Omental fat pad (tissue), 4 donors: ENCODE measurements at places on chromosomes 2 and 18.

DNA sequence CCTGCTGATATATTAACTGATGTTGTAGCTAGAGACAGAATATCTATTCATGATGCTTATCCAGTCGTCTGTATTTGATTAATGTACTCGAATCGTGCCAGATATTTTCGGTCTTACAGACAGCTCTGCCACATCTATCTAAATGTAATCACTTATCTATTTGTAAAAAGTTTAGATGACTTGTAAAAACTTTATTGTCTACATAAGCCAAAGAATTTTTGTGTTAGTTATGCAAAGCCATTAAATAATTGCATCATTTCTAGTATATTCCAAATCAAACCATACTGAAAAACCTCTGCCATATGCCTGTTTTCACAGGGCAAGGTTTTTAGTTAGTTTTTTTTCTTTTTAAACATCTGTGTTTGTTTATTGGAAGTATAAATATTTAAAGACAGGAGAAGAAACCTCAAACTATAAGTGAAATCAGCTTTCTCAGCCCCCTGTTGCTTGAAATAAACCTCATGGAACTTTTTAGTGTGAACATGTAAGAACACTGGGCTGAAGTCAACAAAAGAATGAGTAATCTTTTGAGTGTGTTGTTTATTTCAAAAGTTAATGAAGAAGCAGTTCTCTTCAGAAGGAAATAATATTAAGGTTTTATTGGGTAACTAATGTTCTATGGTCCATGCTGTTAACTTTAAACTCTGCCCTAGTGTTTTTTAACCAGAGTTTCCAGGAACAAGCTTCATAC lies 657.6 kb upstream of the SYT4 start:
- DNase-seq: no peak

DNA sequence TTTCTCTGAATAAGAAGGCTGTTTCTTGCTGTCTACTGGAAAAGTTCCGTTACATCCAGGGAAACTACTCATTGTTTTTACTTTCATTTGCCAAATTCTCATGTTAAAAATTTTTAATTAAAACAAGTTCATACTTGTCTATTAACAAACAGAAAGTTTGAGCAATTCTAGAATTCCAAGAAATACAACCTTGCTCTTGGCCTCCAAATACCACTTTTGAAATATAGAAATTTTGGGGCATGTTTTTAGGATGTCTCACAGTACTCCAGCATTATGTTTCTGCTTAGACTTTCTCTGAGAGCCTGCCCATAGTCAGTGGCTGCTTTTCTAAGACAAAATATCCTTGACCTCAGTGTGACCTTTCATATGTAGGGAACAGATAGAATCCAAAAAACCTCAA lies 228.7 kb upstream of the RND3 start:
- DNase-seq: no peak

DNA sequence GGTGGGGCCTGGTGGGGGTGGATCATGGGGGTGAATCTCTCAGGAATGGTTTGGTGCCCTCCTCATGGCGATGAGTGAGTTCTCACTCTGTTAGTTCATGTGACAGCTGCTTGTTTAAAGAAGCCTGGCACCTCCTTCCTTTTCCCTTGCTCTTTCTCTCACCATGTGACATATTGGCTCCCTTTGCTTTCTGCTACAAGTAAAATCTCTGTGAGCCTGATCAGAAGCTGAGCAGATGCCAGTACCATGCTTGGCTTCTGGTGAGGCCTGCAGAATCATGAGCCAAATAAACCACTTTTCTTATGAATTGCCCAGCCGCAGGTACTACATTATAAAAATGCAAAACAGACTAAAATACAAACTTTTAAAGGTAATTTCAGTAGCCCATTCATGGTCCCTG lies 73.4 kb upstream of the TEX51 start:
- DNase-seq: no peak

DNA sequence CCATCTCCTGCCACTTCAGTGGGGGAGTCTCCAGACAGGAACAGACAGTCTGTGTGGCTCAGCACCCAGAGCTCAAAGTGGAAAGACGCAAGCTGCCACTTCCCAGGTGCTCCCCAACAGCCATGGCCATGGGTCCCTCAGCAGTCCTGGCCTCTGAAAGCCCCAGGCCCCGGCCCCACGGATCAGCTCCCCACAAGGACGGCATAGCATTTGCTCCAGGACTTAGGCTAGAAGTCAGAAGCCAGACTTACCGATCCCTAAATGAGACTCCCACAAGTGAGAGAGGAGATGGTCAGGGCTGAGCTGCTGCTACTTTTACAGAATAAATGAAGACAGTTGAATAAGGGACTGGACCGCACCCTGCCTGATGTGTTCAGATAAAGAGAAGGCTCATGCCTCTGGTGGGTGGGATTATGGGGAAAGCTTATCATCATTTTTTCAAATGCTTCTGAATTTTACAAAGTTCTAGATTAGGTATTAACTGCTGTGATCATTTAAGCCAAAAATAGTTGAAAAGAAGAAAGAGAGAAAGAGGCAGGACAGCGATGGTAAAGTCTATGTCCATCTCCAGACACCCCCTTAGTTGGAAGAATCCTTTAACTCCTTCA lies 50.5 kb downstream of the ADD2 start:
- DNase-seq: no peak

GRCh38 chr2:154992826-154993225 lies 294.3 kb downstream of the KCNJ3 start:
- DNase-seq: no peak

- no peak for DNase-seq
Measured at GRCh38 chr2:218734190-218734975, 23.7 kb downstream of the TTLL4 start.

GRCh38 chr18:79766308-79766707 lies 31.4 kb upstream of the KCNG2 start:
- DNase-seq: no peak

DNA sequence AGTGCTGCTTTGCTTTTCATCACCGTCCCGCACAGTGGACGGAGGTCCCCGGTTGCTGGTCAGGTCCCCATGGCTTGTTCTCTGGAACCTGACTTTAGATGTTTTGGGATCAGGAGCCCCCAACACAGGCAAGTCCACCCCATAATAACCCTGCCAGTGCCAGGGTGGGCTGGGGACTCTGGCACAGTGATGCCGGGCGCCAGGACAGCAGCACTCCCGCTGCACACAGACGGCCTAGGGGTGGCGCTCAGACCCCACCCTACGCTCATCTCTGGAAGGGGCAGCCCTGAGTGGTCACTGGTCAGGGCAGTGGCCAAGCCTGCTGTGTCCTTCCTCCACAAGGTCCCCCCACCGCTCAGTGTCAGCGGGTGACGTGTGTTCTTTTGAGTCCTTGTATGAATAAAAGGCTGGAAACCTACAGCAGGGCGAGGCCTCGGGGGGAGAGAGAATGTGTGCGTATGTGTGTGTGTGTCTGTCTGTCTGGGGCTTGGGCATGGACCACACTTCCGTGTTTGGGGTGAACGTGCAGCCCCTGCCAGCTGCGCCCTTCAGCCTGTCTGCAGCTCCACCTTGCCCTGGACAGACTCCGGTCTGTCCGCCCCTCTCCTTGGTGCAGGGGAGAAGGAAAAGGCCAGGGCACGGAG lies 32.3 kb downstream of the GPC1 start:
- peak; percentile 18 for DNase-seq

GRCh38 chr2:47602996-47603395 lies 179.9 kb upstream of the MSH6 start:
- no peak for DNase-seq

- DNase-seq: no peak
Measured at GRCh38 chr18:69951182-69951581, 3.5 kb upstream of the CD226 start.

DNA sequence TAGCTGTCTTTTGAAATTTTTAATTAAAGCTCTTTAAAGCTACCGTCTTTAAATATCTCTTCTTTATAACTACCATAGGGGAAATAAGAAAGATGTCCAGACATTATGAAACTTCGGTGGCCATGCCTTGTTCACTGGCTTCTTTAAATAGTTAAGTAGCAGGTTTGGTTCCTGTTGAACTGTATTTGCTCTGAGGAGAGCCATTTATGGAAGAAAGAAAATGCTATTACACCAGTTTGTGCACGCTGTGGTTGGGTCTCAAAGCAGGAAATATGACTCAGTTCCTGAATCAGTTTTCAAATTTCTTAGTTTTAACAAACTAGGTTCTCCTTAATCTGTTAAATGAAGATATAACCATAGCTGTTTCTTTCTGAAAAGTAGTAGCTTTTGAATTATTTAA lies 12.2 kb downstream of the ARPC2 start:
- DNase-seq: no peak

DNA sequence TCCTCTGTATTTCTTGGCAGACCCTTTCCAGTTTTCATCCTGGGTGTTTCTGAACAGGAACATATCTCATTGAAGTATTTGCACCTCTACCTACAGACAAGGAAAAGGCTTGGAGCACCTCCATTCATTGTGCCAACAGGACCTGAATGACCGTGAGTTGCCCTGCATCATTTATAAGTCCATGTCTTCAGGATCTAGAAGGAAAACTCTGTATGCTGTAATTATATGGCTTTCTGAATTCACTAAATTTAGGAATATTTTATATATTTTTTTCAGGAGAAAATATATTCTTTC lies 402.3 kb upstream of the SLC14A2 start:
- no peak for DNase-seq

GRCh38 chr2:1830936-1831619 lies 86.8 kb upstream of the PXDN start:
- DNase-seq: no peak

GRCh38 chr2:185817991-185818390 lies 79.4 kb downstream of the FSIP2 start:
- no peak for DNase-seq

DNA sequence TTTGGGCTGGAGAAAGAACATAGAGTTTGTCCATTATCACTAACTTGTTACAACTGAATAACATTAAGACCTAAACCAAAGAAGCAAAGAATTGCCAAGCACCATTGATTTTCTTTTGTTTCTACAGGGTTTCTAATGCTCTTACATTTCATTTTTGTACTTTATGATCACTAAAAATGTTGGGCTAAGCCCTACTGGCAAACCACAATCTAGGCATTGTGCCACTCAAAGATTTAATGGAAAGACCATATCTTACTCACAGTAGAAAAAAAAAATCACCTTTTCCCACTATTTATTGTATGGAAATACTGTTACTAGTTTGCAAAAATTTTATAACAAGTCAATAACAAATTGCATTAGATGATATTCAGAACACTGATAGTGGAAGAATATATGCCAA lies 447.4 kb upstream of the PKDCC start:
- no peak for DNase-seq

DNA sequence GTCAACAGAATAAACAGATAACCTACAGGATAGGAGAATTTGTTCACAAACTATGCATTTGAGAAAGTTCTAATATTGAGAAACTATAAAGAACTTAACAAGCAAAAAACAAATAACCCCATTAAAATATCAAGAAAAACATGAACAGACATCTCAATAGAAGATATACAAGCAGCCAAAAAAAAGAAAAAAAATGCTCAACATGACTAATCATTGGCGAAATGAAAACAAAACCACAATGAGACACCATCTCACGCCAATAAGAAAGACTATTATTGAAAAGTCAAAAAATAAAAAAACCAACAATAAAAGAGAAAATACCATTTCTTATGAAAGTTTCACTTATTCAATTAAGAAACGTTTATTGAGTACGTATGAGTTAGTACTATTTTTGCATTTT lies 800.5 kb downstream of the CBLN2 start:
- DNase-seq: no peak

DNA sequence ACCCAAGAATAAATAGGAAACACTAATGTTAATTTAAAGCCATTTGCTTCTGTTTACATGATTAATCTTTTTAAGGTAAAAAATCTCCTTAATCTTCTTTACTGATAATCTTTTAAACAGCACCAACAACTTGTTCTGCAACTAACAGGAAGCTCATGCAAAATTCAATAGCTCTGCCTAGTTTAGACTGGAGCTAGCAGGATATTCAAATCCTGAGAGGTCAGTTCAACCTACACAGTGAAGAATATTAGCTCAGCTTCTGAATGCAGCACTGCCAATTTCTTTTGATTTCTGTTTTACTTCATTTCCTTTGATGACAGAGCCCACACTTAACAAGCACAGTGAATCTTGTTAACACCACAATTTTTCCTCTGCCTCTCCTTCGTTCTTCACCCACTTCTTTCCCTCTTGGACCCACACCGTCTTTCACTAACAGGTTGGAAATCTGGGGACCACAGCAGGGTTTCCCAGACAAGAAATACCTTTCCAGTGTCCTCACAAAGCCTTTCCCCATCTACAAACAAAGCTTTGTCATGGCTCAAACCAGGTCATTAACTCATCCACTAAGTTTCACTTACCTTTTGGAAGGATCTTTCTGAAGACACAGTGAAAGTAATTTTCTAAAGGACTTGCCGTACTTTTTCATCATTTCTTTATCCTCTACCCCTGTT lies 109.8 kb downstream of the STK39 start:
- no peak for DNase-seq

DNA sequence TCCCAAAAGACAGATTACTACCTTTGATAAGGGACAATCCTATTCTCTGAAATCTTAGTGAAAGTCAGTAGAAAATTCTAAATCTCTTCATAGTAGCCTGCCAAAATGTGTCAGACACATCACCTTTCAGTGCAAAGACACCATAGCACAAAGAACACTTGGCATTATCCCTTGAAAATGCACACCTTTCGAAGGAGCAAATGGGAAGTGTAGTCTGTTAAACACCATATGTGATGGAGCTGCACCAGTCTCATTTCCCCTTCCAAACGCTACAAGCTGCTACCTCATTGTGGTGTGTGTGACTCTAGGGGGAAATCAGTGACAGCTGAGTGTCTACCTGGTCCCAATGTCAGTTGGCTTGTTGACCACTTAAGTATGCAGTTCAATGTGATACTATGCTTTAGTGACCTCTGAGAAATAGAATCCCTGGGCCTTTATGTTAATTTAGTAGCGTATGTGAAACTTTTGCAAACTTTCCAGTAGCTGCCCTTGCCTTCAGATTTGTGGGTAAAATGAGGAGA lies 551.7 kb downstream of the ARHGAP15 start:
- no peak for DNase-seq

GRCh38 chr2:187215532-187216240 lies 232.4 kb downstream of the CALCRL start:
- no peak for DNase-seq

DNA sequence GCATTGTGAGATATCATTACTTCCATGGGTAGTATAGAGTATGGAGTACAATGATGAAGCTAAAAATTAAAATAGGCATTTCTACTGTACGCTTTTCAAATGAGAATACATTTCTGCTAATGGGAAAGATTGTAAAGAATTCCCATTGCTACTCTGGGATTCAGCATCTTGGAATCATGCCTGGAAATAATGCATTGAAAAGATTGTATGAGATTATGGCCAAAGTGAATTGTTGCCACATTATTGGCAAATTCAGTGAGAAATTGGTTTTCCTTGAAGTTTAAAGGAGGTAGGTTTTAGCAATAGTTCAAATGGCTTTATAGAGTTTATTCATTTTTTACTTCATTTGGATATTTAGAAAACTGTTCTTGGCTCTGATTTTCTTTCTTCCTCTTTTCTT lies 157.9 kb downstream of the GULP1 start:
- no peak for DNase-seq

- no peak for DNase-seq
Measured at GRCh38 chr2:180169474-180169873, 162.4 kb upstream of the CWC22 start.

GRCh38 chr2:76640905-76641304 lies 881.3 kb downstream of the LRRTM4 start:
- DNase-seq: no peak
